ENCODE measurements at places on chromosomes 11 and 22.
A peak's percentile ranks its signal among the peaks of the same experiment; 100 is the strongest.

GRCh38 chr11:27002838-27003237 is 8.9 kb downstream of the FIBIN start:
- DNase-seq, result no peak

GRCh38 chr11:46712874-46713576 is 6.0 kb upstream of the F2 start:
- DNase-seq, result no peak

- DNase-seq, result no peak
Measured at GRCh38 chr11:124551189-124551588, 7.7 kb upstream of the OR8B12 start.

DNA sequence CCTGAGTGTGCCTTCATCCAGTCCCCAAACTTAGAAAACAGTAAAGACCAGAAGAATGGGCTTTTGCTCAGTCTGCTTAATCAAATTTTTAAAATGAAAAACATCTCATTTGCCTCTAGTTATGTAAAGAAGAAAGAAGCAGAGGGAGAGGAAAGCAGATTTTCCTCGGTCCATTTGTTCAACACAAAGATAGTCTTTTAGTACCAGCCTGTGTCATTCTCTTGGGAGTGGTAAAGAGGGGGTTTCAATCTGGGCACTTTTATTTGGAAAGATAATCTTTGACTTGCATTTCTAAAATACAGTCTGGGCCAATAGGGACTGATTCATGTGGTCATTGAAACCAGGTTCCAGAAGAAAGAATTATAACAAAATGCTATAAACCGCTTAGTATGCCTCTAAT is 29.5 kb downstream of the KREMEN1 start:
- no peak for DNase-seq

DNA sequence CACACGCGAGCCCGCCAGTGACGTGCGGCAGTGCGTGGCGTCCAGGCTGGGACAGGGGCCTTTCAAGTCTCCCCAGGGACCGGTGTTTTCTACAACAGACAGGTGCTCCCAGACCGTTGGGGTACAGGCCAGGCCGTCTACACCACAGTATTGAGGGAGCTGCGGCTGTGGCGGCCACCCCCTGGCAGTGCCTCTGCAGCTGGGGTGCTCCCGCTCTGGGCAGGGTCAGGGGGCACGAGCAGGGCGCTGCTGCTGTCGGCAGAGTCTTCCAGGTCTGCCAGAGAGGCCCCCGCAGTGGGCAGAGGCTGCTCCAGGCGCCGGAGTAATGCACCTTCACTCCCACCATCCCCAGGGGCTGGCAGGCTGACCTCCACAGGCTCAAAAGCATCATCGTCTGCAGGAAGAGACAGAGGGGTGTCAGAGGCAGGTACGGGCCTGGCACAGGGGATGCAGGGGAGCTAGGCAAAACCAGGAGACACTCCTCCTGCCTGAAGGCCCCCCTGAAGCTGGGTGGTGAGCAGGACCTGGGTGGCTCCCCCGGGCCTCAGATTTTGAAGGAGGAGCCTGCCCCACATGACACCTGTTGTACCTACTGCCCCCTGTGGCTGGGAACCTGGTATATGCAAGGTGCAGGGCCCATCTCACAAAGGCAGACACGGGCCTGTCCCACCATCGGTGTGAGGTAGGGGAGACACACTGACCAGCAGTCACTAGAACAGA is 83.3 kb downstream of the DGCR2 start:
- DNase-seq, result no peak

- no peak for DNase-seq
Measured at GRCh38 chr11:12388939-12389670, 11.7 kb downstream of the PARVA start.

GRCh38 chr11:72985645-72986044 is 156.5 kb downstream of the FCHSD2 start:
- DNase-seq, result no peak

GRCh38 chr11:416757-417621 is 2.2 kb upstream of the SIGIRR start:
- no peak for DNase-seq

- DNase-seq, result no peak
Measured at GRCh38 chr11:61954851-61955421, 4.8 kb downstream of the BEST1 start.

DNA sequence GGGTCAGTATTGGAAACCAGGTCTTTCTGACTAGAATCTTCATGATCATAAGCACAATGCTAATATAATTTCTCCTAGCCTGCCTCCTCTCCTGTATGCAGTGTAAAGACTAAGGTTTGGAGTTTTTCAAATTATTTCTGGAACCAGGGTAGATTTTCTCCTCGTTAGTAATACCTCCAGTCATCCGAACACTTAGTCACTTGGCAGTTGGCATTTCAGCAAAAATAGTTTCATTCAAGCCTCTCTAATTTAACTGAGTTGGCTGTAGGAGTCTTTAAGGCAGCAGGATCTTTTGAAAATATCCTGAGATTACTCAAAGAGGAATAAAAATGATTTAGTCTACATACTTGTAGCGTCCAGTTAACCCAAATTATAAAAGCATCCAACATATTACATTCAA is 6.3 kb downstream of the TYR start:
- no peak for DNase-seq

DNA sequence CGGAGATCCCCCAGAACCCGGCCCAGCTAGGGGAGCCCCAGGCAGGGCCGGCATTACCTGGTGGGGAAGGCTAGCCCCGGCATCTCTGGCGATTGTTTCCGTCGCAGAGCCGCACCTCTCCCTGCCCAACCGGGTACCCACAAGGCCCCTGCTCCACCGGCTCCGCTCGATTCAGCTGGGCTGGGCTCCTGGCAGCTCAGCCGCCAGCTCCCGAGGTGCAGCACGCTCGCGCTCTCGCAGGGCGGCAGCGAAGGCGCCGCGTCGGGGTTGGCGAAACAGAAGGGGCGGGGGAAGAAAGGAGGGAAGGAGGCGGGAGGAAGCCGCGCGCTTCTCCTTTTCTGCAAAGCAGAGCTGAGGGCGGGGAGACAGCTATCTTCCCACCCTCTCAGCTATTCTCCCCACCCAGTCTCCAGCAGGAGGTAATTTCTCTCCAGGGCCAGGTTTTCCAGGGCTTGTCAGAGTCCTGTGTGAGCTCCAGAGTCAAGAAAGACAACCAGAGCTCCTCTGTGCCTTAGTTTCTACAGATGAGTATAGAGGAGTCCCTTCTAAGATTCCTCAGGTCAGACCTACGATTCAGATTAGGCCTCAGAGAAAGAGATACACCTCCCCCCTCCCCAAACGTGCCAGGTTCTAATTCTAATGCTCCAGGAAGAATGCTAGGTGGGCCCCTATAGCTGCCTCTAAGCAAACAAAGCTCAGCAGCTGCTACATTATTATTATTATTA is 62.0 kb downstream of the PAK1 start:
- peak; percentile 90 for DNase-seq

GRCh38 chr11:123698546-123699127 is 42.8 kb downstream of the ZNF202 start:
- DNase-seq, result no peak

DNA sequence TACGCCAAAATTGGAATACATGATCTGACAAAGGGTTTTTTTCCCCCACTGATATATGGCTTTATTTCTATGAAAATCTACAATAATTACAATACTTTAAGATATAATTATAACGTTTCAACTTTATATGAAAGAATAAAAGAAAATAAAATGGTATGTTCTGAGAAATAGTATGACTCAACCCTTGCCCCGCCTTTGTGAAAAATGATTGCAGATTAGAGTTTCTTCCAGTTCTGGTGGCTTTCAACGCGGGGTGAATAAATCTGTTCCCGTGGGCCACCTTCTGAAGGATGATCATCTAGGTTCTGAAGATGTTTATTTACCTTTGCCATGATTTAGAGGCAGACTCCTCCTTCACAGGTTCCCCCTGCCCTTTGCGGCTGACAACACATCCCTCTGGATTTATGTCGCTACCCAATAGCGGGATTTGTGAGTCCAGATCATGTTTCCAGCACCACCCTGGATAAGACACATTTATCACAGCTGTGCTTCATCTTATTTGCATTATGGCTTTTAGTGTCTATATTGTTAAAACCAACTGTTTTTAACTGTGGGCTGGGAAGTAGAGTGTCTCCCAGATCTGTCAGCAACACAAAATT is 607.0 kb upstream of the KIRREL3 start:
- no peak for DNase-seq

GRCh38 chr22:45397806-45398205 is 15.6 kb downstream of the SMC1B start:
- peak; percentile 23 for DNase-seq

DNA sequence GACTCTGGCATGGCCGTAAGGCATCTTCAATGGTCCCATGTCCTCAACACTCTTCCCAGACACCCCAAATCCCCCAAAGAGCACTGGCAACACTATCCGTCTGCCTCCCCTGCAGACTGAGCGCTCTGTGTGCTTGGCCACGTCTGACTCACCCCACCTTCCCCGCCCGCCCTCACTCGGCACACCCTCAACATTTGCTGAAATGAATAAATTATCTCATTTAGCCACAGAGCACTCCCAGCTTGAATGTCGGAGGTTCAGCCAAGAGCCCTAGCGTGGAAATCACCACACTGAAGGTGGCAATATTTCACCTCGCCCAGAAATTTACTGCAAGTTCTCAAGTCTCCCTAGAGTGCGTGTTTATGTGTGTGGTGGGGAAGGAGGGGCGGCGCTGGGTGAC is 46.6 kb upstream of the TCF20 start:
- peak; percentile 21 for DNase-seq

DNA sequence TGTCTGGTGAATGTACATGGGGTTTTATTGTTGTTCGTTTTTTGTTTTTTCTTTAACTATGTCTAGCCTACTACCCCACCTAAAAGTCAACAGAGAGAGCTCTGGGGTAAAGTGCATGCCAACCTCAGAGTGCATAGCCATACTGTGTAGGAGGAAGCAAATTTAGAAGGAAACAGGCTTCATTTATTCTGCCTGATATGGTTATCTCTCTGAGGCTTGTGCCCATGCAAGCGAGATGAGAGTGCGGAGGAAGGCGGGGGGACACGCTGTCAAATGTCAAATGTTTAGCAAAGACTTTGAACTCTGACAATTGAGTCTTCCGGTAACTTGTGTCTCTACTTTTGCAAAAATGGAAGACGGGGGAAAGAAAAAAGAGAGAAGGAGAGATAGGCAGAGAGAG is 295.5 kb downstream of the ETS1 start:
- DNase-seq, result no peak

- DNase-seq, result no peak
Measured at GRCh38 chr11:15602785-15603567, 488.3 kb downstream of the INSC start.

DNA sequence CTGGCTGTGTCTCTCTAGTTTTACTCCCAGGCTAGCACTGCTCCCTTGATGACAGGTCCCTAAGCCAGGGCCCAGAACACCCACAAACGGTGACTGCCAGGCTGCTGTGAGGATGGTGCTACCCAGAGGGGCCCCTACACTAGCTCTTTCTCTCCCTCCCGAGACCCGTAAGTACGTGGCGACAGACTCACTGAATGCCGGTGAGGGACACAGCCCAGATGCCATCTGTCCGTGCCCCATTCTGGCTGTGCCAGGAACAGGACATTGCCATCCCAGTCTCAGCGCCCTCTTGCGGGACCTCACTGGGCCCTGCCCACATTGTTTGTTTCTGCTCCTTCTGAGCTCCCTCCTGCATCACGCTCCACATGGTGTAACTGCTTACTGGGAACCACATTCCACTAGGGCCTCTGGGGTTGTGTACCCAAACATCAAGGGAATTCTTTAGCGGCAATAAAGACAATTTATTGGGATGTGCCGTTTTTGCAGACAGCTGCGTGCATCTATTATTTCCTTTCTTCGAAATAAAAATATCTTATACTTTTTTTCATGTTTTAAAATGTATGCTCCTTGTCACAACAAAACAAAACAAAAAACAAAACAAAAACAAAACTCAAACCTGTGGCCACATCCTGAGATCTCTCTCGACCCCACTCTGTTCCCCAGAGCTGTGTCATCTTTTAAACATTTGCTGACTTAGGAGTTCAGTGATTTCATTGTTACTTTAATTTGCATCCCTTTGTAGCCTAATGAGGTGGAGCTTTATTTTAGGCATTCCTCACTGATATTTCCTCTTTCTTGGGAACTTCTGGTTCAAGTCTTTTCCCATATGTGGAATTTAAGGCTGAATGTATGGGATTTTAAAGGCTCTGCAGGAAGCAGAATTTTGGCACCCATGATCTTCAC is 4.4 kb upstream of the TPCN2 start:
- peak; percentile 20 for DNase-seq

DNA sequence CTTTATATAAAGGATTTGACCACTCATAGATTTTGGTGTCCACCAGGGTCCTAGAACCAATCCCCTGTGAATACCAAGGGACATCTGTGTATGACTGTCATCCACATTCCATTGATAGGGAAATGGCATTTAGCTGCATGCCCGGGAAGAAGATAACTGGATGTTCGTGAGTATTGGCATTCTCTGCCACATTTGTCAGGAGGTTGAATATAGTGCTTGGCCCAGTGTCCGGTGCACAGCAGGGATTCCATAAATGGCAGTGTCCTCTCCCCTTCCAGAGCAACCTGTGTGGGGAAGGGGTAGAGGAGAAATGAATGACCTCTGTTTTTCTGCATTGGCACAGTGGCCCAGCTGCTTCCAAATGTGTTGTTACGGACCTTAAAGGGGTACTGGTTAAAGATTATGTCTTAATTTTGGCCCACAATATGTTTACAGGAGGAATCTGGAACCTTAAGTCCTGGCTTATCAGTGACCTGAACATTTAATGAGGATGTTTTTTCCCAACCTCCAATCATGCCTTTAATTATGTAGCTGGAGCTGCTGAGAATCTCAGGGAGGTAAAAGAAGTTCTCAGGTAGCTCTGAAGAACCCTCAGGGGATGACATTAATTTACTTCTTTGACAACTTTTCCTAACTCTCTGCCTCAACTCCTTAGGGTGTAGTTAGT is 33.6 kb upstream of the OR4B1 start:
- no peak for DNase-seq

DNA sequence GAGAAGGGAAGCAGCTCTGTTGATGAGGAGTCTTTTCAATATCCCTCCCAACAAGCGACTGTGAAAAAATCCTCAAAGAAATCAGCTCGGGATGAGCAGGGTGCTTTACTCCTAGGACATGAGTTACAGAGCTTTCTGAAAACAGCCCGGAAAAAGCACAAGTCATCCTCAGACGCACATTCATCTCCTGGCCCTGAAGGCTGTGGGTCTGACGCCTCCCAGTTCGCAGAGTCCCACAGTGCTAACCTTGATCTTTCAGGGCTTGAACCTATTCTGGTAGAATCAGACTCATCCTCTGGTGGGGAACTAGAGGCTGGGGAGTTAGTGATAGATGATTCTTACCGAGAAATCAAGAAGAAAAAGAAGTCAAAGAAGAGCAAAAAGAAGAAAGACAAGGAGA is 7.7 kb downstream of the HMGXB4 start:
- no peak for DNase-seq

GRCh38 chr11:73734993-73735392 is 25.9 kb downstream of the RAB6A start:
- no peak for DNase-seq

All from erythroblast (primary cell).